AG08396 (cell line): ENCODE measurements at places on chromosomes 16 and 17.

- no peak for DNase-seq
Measured at GRCh38 chr17:17876959-17877528, 40.3 kb upstream of the SREBF1 start.

GRCh38 chr16:76195648-76196047, 81.6 kb upstream of the CNTNAP4 start:
- DNase-seq = no peak

DNA sequence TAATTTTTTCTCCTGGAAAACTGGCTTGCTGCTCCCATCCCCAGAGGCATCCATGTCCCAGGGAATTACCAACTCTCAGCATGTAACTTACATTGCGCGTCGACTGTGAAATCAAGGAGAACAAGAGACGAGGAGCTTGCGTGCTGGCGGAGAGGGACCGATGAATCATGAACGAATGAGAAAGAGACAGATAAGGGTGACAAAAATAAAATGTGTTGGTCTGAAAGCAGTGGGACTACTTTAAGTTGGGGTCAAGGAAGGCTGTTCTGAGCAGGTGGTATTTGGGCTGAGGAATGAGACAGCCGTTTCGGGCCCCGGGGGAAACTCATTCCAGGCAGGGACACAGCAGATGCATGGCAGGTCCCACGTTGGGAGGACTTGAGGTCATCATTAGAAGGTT, 22.5 kb downstream of the ABAT start:
- DNase-seq = no peak

DNA sequence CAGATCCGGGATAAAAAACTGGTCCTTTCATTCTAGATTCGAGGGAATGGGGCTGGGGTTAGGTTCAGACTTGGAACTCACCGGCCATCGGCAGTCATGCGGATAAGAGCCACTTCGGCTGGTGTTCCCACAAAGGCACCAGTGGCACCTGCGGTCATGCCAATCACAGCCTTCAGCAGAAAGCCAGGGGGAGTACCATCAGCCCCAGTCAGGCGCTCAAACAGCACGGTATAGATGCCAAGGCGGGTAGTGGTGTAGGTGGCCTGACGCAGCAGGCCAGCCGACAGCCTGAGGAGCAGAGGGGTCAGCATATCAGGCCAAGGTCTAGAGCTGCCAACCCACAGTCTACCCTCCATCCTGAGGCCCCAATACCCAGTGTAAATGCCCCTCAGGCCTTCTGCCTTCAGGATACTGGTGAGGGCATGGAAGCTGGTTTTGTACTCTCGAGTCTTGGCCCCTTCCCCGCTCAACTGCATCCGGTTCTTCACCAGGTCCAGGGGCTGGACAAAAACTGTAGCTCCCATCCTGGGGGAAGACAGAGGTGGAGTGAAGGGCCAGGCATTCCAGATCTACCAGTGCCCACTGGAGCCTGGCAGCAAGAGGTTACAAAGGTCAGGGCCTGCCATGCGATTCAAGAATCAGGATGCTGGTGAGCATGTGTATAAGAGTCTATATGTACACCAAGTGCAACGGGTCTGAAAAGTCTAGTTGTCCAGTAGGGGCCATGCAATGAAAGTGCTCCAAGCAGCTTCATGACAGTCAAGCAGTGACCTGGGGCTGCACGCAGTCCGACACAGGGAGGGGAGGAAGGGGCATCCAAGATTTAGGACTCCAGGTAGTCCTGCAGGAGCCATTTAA, 929 bp downstream of the SLC25A11 start:
- DNase-seq = no peak

DNA sequence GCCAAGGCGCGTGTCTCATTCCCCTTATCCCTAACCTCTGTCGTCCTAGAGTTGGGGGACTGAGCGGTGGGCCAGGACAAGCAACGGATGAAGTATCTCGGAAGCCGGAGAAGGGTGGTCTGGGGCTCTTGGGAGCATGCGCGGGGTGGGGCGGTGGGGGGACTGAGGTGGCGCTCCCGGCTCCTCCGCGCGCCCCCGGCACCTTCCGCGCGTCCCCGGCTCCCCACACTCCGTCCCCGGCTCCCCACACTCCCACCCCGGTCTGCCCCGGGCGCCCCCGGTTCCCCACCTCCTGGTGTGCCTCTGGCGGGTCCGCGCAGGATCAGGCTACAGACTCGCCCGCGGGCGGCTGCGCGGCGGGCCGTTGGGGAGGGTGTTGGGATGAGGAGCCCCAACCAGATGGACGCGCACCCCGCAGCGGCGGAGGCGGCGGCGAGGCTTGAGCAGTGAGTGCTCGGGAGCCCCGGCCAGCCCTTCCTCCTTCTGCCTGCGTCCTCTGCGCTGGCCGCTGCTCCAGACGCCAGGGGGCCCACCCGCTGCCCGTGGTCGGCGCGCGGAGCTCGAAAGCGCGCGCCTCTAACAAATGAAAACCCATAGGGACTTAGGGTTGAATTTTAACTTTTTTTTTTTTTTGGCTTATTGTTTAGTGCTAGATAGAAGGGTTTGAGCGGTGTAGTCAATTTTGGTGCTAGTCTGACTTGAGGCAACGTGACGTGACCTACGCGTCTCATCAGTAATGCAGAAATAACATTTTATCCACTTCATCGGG, 5.6 kb upstream of the CRYM start:
- peak; percentile 64 for DNase-seq
